ENCODE measurements at places on chromosomes 1 and 21.

GRCh38 chr1:7235871-7236517 lies 450.7 kb downstream of the CAMTA1 start:
- no peak for DNase-seq

DNA sequence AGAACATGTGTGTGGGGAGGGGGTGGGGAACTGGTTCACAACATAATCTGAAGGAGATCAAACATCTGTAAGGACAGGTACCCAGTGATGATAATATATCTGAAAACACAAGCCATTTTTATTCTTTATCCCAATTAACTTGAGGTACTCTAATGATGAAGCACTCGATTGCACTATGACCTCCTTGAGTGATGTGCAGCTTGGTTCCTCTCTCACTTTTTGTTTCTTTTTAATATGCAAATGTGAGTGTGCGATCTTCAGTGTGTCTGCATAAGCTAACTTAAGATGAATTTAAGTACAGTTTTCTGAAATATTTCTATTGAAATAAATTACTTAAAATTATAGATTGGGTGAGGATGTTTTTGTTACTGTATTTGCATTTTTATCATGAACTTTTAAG lies 50.6 kb upstream of the ANGPTL1 start:
- DNase-seq, result no peak

- DNase-seq, result no peak
Observed at GRCh38 chr1:85570446-85571180, 9.9 kb upstream of the CCN1 start.

DNA sequence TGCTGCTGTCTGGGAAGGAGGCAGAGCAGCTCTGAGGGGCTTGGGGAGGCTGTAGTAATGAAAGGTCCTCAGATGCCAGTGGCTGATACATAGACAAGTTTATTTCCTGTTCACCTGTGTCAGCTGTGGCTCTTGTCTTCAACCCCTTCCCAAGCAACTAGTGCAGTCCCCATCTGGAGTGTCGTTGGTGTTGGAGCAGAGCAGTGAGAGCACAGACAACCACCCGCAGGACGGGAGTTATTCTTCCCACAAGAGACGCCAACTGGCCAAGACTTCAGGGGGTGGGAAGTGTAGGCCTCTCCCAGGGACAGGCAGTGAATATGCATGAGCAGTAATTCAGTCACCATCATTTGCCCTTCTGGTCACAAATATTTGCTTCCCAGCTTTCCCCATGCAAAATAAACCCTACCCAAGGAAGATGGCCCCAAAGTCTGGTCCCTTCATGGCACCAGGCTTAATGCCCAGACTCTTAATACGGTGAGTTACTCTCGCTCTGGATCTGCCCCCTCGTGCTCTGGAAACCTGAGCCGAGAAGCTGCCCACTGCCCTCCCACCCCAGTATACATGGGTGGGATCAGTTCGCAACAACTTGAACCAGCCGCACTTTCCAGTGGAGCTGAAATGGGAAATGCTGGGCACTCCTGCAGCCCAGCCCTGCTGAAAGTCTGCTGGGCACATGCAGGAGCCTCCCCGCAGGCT lies 153.5 kb upstream of the COL6A1 start:
- DNase-seq, result no peak

DNA sequence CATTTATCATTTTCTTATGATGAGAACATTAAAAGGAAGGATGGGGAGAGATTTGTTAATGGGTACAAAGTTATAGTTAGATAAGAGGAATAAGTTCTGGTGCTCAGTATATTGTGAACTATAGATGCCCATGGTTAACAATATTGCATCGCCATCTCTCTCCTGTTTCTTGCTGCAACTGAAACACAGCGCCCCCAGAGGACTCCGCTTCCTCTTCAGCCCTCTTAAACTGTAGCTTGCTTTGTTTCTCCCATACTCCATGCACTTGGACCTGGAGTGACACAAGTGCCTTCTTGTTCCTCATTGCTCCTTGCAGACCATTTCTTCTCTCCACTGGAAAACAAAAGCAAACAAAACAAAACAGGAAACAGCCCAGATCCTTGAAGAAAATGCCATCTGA lies 70.1 kb upstream of the NTPCR start:
- DNase-seq, result peak; percentile 33

DNA sequence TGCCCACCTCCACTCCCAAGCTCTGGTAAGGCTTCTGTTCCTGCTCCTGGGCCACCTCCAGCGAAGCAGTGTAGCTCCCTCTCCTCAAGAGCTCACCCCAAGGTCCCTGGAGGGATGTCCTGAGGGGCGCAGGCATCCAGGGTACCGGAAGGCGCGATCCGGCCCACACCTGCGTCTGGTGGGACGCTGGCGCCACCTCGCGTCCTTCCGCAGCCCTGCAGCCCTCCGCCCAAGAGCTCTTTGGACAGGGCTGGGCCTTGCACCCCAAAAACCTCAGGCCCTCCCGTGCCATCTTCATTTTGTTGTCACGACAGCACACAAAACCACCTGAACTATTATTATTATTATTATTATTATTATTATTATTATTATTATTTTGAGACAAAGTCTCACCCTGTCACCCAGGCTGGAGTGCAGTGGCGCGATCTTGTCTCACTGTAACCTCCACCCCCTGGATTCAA lies 49.2 kb upstream of the PAX7 start:
- peak; percentile 51 for DNase-seq

- DNase-seq, result peak; percentile 66
Observed at GRCh38 chr1:85275701-85276214, 674 bp downstream of the BCL10 start.

DNA sequence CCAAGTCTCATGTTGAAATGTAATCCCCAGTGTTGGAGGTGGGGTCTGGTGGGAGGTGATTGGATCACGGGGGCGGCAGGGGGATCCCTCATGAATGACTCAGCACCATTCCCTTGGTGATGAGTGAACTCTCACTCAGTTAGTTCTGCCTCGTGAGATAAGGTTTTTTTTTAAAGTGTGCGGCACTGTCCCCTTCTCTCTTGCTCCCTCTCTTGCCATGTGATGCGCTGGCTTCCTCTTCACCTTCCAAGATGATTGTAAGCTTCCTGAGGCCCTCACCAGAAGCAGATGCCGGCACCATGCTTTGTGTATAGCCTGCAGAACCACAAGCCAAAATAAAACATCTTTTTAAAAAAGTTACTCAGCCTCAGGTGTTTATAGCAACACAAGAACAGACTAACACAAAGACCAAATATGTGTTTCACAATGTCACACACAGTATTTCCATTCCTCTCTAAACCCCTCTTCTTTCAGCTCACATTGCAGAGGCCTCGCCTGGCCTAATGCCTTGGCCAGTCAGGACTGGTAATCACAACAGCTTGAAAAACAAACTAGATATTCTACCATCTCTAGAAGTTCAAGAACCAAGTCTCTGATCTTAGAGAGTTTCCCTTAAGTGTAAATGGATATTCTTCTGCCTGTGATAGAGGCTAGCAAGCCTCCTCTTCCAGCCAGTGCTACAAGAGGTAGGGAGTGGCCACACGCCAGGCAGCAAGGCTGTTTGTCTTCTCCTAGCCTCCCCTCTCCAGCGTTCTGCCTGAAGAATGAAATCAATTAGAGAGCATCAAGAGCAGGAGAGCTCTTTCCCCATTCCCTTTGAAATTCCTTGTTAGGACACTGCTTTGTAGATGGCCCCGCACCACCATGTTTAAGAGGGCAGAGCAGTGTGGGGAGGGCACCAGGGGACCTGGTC lies 19.6 kb upstream of the RAP1A start:
- peak; percentile 73 for DNase-seq

DNA sequence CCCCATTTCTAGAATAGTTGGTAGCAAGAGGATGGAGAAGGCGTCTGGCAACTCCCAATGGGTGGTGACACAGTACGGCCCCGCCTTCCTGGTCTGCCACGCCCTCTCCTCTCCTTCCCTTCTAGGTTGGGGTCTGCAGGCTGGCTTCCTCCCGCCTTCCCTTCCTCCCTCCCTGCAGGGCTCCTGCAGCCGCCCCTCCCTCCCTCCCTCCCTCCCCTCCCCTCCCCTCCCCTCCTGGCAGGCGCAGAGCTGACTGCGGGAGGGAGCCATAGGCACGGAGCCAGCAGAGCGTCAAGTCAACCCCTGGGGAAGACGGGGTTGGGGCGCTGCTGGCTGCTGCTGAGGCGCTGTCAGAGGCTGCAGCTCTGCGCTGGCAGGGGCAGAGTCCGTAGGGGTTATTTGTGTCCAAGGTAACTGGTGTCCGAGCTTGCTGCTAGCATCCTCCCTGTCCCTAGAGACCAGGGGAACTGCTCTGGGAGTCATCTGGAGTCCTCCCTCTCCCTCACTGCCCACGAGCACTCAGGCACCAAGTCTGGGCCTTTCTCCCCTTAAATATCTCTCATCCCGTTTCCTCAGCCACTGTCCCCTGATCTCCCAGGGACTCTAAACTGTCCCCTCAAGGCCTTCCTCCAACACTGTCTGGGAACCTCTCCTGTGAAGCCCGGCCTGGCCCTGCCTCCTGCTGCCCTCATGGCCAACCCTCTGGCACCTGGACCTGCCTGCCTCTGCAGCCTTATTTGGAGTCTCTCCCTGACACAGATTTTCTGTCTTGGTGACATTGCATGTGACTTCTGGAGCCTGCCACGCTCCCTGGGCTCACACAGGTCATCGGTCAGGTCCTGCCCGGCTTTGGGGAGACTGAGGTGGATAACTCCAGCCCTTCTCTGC lies 57.4 kb upstream of the ACOT11 start:
- DNase-seq, result no peak

- no peak for DNase-seq
Observed at GRCh38 chr1:13763991-13764390, 64.0 kb downstream of the PRDM2 start.

DNA sequence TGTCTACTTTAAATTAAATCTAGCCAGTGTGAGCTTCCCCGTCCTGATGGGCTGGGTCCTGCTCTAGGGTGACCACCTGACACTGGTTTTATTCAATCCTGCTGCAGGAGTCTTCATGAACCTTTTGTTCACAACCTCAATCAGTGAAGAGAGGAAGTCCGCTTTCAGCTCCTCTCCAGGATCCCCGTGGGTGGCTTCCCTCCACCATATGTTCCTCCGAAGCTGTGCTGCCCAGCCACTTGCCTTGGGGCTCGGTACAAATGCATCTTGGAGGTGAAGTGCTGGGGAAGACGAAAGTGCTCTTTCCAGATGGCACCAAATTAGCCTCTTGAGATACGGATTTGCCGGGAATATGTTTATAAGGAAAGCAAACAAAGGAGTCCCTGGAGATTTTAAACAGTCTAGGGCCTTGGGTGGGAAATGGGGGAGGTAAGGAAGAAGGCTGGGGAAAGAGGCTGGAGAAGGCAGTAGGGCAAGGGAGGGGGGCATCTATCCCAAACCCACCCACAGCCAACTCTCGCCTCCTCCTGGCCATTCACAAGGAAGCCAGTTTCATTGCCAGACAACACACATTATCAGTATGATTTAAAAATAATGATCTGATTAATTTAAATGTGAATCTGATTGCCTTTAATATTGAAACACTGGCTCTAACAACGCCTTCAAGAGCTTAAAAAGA lies 430.8 kb downstream of the DISC1 start:
- DNase-seq, result no peak

GRCh38 chr1:184075055-184076029 lies 23.8 kb downstream of the TSEN15 start:
- DNase-seq, result peak; percentile 59

GRCh38 chr1:41528726-41529605 lies 44.5 kb upstream of the EDN2 start:
- DNase-seq, result no peak

- DNase-seq, result no peak
Observed at GRCh38 chr21:33458861-33459260, 20.9 kb downstream of the TMEM50B start.

All from GM12865 (cell line).